ENCODE measurements at places on chromosomes 3 and 15.

- DNase-seq = no peak
Observed at GRCh38 chr15:88185584-88185983, 71.0 kb downstream of the NTRK3 start.

DNA sequence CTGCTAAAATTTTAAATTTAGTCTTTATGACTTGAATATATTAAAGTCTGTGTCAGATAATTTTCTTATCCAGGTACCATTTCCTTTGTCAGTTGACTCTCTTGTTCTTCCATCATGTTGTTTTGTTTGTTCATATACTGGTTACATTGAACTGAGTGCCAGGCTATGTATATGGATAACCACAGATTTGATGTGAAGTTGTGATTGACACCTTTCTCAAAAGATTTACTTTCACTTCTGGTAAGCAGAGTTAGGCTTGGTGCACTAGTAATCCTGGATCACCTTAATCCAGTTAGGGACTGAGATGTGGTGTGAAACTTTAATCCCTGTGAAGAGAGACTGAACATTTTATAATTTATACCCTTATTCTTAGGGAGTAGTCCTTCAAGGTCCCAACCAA lies 99.4 kb downstream of the ADAM10 start:
- DNase-seq = no peak

DNA sequence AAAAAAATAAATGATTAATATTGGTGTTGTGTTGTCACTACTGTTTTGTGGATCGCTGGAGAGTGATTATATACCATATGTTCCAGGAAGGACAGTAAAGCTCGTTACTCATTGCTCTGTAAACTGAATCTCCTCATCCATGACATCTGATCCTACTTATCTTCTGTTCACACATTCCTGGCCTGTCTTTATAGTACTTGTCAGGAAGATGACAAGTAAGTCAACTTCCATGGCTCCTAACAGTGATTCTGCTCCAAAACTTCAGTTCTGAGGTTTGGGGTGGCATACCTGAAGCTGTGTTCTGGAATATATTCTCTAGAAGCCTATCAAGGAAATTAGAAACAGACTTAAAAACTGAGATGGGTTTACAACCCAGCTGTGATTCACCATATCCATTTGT lies 288.9 kb downstream of the ZBBX start:
- no peak for DNase-seq

- DNase-seq = no peak
Observed at GRCh38 chr3:31823184-31823583, 157.9 kb downstream of the OSBPL10 start.

GRCh38 chr3:159091936-159092335 lies 290.1 kb downstream of the MFSD1 start:
- no peak for DNase-seq

DNA sequence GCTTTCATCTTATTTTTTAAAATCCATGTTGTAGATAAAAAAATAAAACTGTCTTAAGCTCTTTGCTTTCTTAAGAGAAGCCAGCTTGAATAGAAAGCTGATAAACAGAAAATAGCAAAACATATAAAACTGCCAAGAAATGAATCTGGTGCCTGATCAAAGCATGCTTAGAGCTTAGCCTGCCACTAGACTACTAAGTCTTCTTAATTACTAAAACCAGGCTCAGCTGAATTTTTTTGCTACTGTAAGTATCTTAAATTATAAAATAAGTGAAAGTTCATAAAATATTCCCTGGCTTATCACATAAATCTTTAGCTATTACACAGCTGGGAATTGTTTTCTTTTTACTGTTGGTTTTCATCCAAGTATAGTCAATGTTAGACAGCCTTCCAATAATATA lies 803.9 kb downstream of the DIPK2A start:
- DNase-seq = no peak

DNA sequence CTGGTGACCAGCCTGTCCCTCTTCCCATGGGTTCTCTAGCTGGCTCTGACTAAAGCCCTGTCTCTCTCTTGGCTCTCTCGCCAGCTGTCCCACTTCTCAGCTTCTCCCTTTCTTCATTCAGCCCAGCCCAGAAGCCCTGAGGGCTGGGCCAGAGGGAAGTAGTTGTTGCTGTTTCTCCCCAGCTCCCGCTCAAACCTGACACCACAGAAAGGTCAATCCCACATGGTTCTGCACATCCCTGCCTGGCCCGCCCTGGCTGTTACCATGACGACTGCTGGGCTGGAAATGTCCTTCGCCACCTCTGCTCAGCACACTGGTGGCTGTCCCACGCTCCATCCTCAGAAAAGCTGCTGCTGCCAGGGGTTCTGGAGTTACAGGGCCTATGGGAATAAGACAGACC lies 25.9 kb downstream of the CCDC32 start:
- no peak for DNase-seq

DNA sequence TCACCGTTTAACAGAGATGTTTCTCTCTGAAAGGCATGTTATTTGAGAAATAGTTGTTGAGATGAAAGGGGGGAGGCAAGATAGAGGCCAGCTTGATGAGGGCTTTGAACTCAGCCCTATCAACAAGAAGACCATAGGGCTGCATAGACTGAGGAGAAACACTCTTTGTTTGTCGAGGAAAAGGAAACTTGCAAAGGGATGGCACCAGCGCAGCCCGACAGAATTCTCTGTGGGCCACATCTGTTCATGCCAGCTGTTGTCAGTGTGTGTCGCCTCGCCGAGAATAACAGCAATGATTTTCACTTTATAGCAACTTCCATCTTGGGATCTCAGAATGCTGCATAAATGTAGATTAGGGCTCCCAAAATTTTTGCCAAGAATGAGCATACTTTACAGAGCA lies 478.3 kb upstream of the TPRG1 start:
- DNase-seq = no peak

DNA sequence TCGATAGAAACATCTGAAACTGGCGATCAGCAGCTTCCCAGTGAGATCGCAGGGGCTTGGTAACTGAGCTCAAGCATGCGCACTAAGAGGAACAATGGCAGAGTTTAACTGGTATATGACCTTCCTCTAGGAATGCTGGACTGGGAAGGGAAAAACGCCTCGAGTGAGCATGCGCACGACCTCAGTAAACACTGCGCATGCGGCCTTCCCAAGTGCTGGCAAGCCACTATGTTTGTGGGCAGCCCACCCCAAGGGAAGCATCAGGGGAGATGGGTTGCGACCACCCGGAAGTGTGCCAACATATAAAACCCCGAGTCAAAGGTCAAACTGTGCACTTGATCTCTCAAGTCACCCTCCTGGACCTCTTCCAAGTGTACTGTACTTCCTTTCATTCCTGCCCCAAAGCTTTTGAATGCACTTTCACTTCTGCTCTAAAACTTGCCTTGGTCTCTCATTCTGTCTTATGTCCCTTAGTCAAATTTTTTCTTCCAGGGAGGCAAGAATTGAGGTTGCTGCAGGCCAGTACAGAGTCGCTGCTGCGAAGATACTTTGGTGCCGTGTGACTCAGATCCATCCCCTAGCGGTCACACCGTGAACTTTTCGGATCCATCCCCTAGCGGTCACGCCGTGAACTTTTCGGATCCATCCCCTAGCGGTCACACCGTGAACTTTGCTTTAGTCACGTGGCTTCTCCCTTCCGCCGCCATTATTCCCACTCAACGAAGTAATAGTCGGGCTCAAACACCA lies 243.3 kb downstream of the FAM43A start:
- no peak for DNase-seq

- DNase-seq = no peak
Observed at GRCh38 chr15:80456517-80457492, 52.6 kb downstream of the ARNT2 start.

- DNase-seq = no peak
Observed at GRCh38 chr3:115040673-115041286, 106.3 kb downstream of the ZBTB20 start.

DNA sequence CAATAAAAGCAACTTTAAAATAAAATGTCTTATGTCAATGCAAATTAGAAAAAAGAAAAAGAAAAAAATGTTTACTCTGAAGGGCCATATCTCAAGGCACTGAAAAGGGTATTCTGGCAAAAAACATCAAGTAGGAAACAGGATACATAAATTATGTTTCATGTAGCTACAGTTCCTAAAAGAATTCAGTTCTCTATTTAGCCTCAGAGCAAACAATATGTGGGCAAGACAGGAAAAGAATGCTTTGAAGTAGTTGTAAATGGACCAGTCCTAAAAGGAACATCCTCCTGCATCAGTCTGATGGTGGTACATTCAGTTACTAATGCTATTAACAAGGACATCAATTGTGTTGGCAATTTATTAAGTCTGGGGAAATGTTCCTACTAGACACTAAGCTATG lies 8.1 kb downstream of the COMMD2 start:
- DNase-seq = no peak

GRCh38 chr3:64209866-64210621 lies 15.2 kb downstream of the PRICKLE2 start:
- DNase-seq = no peak

All from kidney glomerular epithelial cell (primary cell).